ENCODE measurements at places on chromosomes 3 and 15. TPM values are rescaled to one million over a fixed set of nuclear protein-coding genes. Genes with fewer than 3 reads are reported as not detected.

DNA sequence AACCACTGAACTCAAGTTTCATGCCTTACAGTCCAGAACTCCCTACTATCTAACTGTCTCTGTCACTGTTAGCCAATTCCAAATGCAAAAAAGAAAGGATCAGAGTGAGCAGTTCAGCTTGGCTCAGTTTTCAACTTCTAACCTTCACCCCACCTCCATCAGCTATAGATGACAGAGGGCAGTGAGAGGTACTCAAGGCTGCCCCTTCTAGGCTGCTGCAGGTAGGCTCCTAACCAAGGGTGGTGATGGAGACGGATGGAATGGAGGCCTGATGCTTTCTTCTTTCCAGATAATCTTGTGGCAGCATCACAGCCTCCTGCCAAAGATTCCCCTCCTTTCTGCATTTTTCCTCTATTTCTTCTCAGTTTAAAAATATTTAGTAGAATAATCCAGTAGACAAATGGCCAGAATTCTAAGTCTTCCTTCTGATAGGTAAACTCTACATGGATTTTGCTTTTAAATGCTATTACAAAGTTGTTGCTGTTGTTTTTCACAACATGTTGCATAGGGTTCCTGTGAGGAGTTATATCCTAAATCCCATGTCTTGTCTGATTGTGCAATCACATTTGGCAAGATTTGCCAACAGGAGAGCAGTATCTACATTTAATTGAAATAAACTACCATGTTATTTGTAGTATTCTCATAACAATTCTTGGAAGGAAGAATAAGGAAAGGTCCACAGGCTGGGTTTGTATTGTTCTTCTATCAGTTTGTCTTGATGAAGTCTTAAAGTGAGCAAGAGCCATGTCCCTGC, 301.6 kb upstream of the TRIM42 start:
- DNase-seq, result no peak

DNA sequence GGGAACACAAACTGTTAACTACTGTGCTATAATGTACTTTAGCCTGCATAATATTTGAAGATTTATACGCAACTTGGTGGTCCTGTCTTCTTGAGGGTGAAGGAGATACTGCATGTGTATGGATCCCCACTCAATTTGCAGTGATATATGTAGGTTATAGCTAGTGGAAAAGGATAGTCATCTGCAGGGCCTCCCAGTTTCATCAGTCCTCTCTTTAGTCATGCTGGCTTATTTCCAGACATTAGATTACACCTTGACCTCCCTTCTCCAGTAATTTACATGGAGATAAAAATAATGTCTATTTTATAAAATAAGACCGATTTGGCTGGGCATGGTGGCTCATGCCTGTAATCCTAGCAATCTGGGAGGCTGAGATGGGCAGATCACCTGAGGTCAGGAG, 3.7 kb downstream of the NR1D2 start:
- DNase-seq, result no peak

DNA sequence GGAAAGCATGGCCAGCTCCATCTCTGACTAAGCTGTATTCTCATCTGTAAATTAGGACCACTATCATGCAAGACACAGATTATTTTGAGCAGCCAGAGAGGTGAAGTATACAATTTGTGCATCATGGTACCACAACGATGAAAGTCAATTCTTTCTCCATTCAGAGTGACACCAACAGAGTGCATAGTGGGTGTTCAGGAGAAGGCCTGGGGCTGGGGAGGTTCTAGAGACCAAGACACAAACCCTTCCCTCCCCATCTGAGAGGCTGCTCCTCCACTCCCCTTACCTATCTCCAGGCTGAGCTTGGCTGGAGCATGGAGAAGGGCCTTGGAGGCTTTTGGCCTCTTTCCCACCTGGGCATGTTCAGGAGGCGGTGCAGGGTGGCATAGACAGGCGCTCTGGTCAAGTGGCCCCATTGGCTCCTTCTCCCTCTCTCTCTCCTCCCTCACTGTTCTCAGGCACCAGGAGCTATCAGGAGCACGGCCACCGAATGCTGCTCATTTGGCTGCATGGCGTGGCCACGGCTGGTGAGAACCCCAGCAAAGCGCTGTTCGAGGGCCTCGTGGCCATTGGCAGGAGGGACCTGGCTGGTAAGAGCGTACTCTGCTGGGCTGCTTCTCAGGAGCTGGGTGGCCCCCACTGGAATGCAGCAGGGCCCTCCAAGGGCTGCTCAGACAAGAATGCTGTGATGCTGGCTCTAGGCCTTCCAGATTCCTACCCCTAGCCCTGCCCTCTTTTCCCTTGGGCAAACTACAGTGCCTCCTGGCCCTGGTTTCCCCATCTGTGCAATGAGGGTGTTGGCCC, 37.9 kb downstream of the ANKDD1A start:
- no peak for DNase-seq

DNA sequence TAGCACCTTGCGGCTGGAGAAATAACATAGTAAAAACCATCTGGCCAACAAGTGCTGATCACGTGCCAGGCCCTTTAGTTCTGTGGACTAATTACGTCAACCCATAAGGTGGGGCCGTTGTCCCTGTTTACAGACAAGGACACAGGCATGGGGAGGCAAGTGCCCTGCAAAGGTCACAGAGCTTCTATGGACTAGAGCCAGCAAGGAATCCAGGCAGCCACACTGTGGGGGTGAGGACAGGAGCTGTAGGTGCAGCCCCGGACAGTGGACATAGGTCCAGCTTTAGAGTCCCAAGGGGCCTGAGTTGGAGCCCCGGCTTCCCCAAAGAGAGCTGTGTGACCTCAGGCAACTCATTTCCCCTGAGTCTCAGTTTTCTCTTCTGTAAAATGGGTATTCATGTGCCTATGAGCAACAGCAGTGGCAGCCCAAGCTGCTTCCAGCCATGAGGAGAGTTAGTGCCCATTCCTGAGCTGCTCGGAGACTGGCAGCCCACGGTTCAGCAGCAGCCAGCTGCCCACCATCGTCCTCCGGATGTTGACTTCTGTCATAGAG, 13.9 kb downstream of the CHST13 start:
- DNase-seq, result no peak

GRCh38 chr15:67917037-67917436, 77.2 kb upstream of the RNU6-1 start:
- DNase-seq, result no peak

GRCh38 chr3:171219258-171219657, 192.7 kb upstream of the SLC2A2 start:
- no peak for DNase-seq

- DNase-seq, result no peak
Observed at GRCh38 chr15:90348456-90348855, 3.6 kb upstream of the ZNF774 start.

DNA sequence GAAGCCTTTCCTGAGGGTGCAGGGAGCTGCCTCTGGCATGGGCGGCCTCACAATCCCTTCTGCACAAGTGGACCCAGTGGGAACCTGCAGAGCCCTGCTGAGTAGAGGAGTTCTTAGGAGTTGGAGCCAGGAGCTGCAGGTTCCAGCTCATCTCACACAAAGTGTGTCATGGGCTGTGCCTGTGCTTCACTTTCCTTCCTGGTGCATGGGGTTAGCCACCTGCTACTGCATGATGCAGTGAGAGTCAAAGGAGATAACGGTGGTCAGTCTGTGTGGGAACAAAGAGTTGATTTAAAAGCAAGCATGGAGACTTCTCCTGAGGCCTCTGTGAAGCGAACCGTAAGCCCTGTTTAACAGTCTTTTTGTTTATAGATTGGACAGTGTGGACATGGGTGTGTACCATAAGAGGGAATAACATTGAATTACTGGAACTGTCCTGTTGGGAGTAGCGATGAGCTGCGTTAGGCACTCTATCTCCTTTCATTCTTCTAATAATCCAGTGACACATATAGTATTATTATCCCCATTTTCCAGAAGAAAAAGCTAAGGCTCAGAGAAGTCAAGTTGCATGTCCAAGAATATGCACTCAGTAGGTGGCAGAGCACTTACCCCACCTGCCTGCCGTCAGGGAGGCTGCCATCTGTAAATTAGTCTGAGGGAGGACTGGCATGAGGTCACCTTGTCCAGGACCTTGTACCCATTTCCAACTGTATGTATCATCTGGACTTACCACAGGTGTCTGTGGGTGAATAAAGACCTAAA, 68.7 kb upstream of the PRR23C start:
- DNase-seq, result peak; percentile 37

DNA sequence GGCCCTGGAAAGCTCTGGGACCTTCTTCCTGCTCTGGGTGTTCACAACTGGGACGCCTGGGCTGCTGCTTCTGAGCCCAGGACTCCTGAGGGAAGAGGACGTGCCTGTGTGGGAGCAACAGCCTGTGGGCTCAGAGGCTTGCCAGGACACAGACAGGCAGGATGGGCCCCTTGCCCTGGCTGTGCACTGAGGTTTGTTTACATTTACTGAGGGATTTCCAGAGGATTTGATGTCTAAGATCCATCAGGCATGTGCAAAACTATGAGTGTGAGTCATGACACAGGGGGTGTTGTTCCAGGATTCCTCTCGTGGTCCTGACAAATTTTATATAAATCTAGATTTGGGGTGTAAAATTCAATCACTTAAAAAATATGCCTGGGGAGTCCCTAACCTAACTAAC, 10.6 kb downstream of the CCR9 start:
- no peak for DNase-seq

GRCh38 chr3:29850641-29851040, 569.8 kb downstream of the RBMS3 start:
- no peak for DNase-seq

- no peak for DNase-seq
Observed at GRCh38 chr3:66033241-66034138, 5.2 kb downstream of the MAGI1 start.

GRCh38 chr3:188693435-188693834, 478.3 kb upstream of the TPRG1 start:
- no peak for DNase-seq

- DNase-seq, result no peak
Observed at GRCh38 chr15:71538181-71538580, 272.2 kb upstream of the NR2E3 start.

DNA sequence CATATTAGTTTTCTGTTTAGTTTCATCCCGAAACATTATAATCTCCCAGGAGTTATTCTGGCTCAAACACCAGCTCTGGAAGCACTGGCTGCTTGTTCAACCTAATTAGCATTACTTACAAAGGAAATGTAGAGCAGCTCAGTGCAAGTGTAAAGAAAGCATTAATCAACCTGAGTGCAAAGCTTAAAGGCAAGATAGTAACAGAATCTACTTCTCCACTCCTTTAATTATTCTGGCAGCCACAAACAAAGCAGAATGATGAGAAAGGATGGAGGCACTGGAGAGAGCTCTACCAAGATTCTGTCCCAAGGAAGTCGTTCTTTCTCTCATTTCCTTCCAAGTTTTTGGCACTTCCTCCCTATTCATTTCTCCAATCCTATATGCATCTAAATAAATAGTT, 1384.0 kb downstream of the ZPLD1 start:
- no peak for DNase-seq

GRCh38 chr3:154552338-154552737, 122.3 kb upstream of the GPR149 start:
- DNase-seq, result no peak

GRCh38 chr3:104628185-104628789, 738.4 kb upstream of the ALCAM start:
- no peak for DNase-seq

DNA sequence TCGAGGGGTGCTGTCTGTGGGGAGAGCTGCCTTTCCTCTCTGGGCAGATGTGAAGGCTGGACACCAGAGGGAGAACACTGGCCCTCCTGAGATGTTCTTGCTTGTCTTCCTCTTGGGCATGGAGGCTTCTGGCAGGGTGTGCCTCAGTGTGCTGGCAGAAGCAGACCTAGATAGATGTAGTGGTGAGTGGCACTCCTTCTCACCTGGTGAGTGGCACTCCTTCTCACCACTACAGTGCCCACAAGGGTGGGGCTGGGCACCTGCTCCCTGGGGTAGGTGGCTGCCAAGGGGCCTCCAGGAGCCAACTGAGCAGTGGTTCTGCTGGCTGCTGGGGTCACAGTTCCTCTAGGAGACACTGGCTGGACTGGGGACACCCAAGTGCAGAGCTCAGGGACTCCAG, 18.7 kb downstream of the ACVR2B start:
- DNase-seq, result no peak

DNA sequence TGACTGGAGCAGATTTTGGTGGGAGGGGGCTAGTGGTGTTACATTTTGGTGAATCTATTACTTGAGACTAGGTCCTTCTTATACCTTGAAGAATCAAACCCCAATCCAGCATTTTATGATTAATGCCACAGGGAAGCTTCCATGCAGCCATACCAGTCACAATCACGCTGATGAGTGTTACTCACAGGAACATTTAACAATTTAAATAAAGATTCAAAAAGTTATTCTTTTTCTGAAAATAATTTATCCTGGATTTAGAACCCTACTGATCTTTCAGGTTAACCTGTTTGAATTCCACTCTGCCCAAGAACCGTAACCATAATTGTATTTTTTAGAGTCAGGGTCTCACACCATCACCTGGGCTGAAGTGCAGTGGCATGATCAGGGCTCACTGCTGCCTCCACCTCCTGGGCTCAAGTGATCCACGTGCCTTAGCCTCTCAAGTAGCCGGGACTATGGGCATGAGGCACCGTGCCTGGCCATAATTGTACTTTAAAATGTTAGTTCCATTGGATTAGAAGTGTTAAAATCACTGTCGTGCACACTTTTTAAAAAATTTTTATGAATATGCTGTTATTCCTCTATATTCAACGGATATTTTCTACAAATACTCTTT, 929 bp upstream of the MTMR10 start:
- DNase-seq, result no peak

DNA sequence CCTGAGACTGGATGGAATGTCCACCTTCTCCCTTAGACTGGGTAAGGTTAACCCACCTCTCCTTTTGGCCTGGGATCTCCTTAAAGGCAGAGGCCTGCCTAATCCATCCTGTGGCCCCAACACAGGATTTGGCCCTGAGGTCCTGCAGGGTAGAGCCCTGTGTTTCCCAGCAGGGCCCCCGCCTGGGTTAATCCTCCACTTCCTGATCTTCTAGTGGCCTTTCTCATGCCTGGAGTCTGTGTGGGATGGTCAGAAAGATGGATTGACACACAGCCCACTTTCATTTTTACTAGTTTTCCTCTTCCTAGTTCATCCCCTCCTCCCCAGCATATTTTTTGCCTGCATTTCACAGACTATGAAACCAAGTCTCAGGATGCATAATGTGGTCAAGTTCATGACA, 48.9 kb upstream of the SLC6A6 start:
- DNase-seq, result no peak

DNA sequence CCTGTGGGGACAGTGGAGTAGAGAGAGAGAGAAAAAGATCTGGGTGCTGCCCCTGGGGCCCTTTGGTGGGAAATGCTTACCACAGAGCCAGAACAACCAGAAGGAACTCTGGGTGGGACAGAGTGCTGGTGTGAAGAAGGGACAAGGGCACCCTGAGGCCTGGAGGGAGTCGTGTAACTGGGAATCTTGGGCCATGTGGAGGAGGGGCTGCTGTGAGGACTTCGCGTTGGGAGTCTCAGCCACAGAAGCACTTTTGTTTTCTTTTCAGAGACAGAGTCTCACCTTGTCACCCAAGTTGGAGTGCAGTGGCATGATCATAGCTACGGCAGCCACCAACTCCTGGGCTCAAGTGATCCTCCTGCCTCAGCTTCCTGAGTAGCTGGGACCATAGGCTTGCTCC, 24.3 kb downstream of the XYLB start:
- no peak for DNase-seq

Gene GOLGA8T
- not detected for total RNA-seq

Gene KBTBD12
- not detected for total RNA-seq

Gene STARD5
- total RNA-seq, result 9.1 TPM

Gene PPP1R14D
- not detected for total RNA-seq

Gene STRIT1
- not detected for total RNA-seq

Gene SLC33A1
- 20.5 TPM for total RNA-seq

Gene KNG1
- not detected for total RNA-seq

All from activated CD4-positive, alpha-beta memory T cell treated with anti-CD3 and anti-CD28 coated beads for 36 hours (primary cell).